ENCODE measurements at places on chromosomes 2 and 18. TPM values are rescaled to one million over a fixed set of nuclear protein-coding genes. Genes with fewer than 3 reads are reported as not detected.

DNA sequence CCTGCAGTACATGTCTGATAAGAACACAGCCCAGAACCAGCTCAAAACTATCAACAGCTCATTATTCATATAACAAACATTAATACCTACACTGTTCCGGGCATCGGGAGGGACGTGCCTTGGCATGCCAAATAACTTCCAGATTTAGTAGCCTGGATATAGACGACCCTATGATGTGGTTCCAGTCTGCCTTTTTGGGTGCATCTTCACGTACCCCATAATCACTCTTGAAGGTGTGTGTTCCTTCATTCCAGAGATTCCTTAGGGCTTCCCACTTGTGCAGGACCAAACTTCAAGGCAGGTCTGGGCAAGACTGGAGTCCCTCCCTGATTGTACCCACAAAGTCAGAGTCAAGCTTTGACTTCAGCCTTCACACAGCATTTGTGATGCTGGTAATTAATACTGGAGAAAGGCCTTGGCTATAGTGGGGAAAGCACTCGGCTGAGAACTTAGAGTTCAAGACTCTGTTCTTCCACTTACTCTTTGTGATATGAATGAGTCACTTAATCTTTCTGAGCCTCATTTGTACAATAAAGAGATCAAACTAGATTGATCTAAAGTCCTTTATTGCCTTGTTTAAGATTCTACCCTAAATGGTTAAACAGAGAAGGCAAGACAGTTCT, 27.7 kb upstream of the SPATS2L start:
- no peaks in the 10 kb centered on the region for H3K27me3 ChIP-seq
- DNase-seq, result no peak
- no peak overlapping the region for H3K27ac ChIP-seq
- H3K36me3 ChIP-seq, result no peaks in the 10 kb centered on the region

DNA sequence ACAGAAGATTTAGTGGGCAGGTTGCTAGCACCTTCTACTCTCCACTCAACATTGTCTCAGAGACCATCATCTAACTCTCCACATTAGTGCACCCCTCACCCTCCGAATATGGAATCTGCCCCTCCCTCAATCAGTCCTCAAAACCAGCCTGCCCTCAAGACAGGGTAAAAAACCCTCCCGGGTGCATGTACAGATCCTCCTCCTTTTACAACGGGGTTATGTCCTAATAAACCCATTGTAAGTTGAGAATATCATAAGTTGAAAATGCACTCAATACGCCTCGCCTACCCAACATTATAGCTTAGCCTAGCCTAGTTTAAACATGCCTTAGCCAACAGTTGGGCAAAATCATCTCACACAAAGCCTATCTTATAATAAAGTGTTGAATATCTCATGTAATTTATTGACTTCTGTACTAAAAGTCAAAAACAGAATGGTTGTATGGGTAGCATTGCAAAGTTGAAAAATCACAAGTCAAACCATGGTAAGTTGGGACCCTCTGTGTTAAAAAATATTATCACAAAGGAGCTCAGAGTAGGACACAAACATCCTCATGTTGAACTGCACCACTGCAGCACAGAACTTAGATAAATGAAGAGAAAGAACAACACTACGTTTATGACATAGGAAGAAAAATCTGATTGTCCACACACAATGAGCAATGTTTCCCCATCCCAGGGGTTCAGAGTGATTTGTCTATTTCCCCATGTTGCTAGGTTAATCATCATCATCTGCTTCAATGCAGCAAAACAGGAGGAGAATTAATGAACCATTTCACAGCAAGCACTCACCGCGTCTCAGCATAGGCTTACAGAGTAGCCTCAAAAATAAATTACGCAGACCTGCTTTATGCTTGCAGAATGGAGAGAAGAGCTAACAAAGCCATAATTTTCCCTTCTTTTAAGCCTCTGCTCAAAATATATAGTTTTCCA, 184.1 kb upstream of the ARL4C start:
- H3K36me3 ChIP-seq, result no peaks in the 10 kb centered on the region
- no peak overlapping the region for H3K27ac ChIP-seq
- H3K4me3 ChIP-seq, result no peak overlapping the region
- peaks cover 2% of the 10 kb centered on the region for H3K4me1 ChIP-seq
- no peaks in the 10 kb centered on the region for H3K27me3 ChIP-seq

MYCN gene
- total RNA-seq, result 5.8 TPM

DNA sequence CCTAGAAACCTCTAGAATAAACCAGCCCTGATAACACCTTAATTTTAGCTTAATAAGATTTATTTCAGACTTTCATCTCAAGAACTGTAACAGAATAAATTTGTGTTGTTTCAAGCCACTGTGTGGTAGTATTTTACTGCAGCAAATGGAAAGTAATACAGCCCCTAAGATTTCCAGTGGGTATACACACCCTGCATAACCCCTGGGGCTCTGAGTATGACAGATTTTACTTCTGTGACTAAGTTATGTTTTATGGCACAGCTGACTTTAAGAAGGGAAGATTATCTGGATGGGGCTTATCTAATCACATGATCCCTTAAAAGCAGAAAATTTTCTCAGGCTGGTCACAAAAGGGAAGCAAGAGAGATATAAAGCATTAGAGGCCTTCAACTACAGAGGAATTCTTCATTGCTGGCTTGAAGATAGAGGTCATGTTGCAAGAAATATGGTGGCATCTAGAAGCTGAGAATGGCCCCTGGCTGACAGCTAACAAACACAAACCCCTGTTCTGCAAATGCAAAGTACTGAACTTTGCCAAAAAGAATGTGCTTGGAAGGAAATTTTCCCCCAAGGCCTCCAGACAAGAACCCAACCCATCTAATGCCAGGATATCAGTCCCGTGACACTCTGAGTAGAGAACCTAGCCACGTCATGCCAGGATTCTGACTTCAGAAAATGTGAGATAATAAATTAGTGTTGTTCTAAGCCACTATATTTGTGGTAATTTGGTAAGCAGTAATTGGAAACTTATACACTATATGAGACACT, 67.8 kb upstream of the SLC9A2 start:
- no peak overlapping the region for H3K4me3 ChIP-seq
- H3K36me3 ChIP-seq, result no peaks in the 10 kb centered on the region
- no peak overlapping the region for H3K27ac ChIP-seq
- no peaks in the 10 kb centered on the region for H3K4me1 ChIP-seq
- H3K27me3 ChIP-seq, result no peaks in the 10 kb centered on the region
- no peak for DNase-seq

GRCh38 chr2:238938401-238939055, 90.6 kb downstream of the TWIST2 start:
- no peaks in the 10 kb centered on the region for H3K27me3 ChIP-seq
- no peaks in the 10 kb centered on the region for H3K4me1 ChIP-seq
- no peak overlapping the region for H3K4me3 ChIP-seq
- DNase-seq, result no peak
- H3K36me3 ChIP-seq, result no peaks in the 10 kb centered on the region

DNA sequence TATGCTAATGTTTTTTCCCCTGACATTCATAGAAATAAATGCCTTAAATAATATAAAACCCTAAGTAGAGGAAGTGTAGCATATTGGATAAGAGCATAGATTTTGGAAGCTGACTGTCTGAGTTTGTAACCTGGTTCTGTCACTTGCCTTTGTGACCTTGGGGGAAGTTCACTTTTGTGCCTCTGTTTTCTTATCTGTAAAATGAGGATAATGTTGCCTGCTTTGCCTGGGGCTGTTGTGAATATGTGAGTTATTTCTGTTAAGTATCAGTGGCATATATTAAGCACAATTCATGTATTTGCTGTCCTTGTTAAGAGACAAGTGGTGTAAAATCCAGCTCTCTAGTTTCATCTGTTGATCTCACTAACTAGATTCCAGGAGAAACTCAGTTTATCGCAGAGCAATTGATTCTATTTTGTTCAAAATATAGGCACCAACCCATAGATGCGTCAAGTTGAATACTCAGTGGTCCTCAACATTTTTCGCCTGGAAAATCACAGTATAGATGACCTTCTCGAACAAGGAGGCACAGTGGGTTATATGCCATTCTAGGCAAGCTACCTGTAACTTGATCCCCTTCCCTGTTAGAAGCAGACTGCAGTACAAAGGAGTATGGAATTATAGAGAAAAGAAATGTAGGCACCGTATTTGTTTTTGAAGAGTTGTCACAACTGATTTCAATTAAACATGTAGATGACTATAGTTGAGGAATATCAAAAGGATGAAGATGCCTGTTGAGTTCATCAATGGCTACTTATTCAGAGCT, 67.0 kb downstream of the SOCS6 start:
- H3K4me1 ChIP-seq, result no peaks in the 10 kb centered on the region
- no peak for DNase-seq
- H3K36me3 ChIP-seq, result no peaks in the 10 kb centered on the region
- no peak overlapping the region for H3K27ac ChIP-seq

TWSG1 gene
- 7.8 TPM for total RNA-seq

DNA sequence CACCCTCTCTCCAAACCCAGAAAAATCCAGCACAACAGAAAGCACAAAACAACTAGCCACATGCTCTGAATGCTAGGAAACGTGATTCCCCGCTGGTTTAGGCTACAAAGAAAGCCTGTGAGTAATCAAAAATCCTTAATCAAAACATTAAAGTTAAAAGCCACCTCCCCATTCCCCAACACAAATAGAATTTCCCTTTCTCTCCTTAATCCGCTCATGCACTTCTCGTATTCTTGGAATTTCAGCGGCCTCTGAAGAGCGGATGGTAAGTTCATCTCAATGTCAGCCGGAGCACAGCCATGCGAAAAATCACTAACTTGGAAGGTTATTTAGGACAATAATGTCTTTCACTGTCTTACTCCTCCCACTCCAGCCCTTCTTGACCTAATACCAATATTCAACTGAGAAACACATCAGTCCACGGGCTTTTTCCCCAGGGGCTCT, 126.7 kb downstream of the OSBPL1A start:
- no peaks in the 10 kb centered on the region for H3K36me3 ChIP-seq
- peaks cover 5% of the 10 kb centered on the region for H3K4me1 ChIP-seq
- peak overlapping the region; percentile 37 for H3K4me3 ChIP-seq
- H3K27ac ChIP-seq, result peak overlapping the region; percentile 7
- no peak for DNase-seq
- H3K27me3 ChIP-seq, result peaks cover 15% of the 10 kb centered on the region

SNTG2 gene
- 0.33 TPM for total RNA-seq

DNA sequence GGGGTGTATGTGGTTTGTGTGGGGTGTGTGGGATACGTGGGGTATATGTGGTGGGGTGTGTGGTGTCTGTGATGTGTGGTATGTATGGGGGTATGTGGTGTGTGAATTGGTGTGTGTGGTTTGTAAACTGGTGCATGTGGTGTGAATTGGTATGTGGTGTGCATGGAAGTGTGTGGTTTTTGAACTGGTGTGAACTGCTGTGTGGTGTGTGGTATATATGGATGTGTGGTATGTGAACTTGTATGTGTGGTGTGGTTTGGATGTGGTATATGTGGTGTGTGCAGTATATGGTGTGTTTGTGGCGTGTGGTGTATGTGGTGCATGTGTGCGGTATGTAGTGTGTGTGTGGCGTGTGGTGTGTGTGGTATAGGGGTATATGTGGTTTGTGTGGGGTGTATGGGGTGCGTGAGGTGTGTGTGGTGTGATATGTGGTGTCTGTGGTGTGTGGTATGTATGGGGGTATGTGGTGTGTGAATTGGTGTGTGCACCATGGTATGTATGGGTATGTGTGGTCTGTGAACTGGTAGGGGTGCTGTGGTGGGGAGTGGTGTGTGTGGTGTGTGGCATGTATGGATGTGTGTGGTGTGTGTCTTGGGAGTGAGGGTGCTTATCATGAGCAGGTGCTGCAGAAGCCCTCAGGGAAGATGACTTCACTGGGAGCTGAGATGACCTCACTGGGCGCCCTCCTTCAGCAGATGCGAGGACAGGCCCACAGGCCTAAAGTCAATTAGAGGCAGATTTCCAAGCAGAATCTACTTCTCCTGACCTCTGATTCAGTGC, 209.6 kb upstream of the TNP1 start:
- no peak for DNase-seq
- no peak overlapping the region for H3K4me3 ChIP-seq
- no peaks in the 10 kb centered on the region for H3K36me3 ChIP-seq
- H3K27ac ChIP-seq, result no peak overlapping the region
- peaks cover 3% of the 10 kb centered on the region for H3K4me1 ChIP-seq
- H3K27me3 ChIP-seq, result no peaks in the 10 kb centered on the region

GRCh38 chr2:189515264-189515663, 65.3 kb downstream of the SLC40A1 start:
- H3K27ac ChIP-seq, result no peak overlapping the region
- no peaks in the 10 kb centered on the region for H3K36me3 ChIP-seq
- no peaks in the 10 kb centered on the region for H3K4me1 ChIP-seq
- no peak overlapping the region for H3K4me3 ChIP-seq

- no peaks in the 10 kb centered on the region for H3K36me3 ChIP-seq
- no peak overlapping the region for H3K27ac ChIP-seq
- no peaks in the 10 kb centered on the region for H3K27me3 ChIP-seq
These were observed 230.0 kb upstream of the CXCR4 start for GRCh38 chr2:136347981-136348380.

DNA sequence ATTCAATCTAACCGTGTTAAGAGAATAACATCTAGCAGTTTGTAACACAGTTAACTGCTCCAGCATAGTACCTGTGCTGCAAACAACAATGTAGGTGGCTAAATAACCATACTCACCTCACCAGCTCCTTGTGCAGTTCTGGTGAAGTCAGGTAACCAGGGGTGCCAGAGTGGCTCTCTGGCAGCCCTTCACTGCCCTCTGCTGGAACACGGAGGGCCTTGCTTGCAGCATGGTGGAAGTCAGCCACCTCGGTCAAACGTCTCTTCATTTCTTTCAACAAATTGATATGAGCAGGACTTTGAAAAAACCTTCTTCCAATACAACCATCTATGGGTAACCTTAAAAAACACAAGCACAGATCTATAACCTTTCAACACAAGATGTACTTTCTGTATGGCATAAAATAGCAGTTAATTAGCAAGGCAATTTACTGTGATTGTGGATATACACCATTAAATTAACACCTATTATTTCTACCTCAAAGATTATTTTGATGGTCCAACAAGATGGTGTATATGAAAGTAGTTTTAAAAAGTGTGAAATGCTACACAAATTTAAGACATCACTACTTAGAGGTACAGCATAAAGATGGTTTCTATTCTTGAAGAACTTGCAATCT, 56.6 kb downstream of the EPG5 start:
- H3K27me3 ChIP-seq, result no peaks in the 10 kb centered on the region
- H3K4me1 ChIP-seq, result no peaks in the 10 kb centered on the region
- H3K4me3 ChIP-seq, result no peak overlapping the region

ABCG8 gene
- total RNA-seq, result under 0.01 TPM

DNA sequence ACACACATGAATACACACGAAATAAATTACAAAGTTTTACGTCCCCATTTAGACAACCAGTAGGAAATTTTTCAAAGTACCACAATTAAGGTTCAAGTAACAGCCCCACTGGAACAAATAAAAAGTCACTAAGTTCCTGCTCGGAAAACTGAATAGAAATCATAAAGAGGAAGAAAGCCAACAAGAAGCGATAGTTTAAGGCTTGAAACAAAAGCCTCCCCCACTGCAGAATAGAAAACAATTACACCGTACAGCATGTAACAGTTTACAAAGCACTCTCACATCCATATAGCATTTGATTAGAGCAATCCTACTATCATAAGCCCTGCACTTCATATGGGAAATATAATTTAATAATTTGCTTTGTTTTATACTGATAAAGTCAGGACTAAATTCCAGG, 15.5 kb downstream of the KLF7 start:
- no peak overlapping the region for H3K27ac ChIP-seq
- DNase-seq, result no peak
- H3K36me3 ChIP-seq, result peaks cover 27% of the 10 kb centered on the region

- peaks cover 2% of the 10 kb centered on the region for H3K4me1 ChIP-seq
- H3K36me3 ChIP-seq, result no peaks in the 10 kb centered on the region
- no peak overlapping the region for H3K4me3 ChIP-seq
- no peak overlapping the region for H3K27ac ChIP-seq
- DNase-seq, result no peak
These were observed 83.9 kb downstream of the SMAD7 start for GRCh38 chr18:48866856-48867255.
